Activated CD4-positive, alpha-beta memory T cell treated with anti-CD3 and anti-CD28 coated beads for 36 hours (primary cell): ENCODE measurements at places on chromosomes 16 and 17. TPM values are rescaled to one million over a fixed set of nuclear protein-coding genes. Genes with fewer than 3 reads are reported as not detected.

GRCh38 chr16:82319038-82319437 is 149.0 kb upstream of the MPHOSPH6 start:
- DNase-seq, result no peak

The CCL7 gene
- total RNA-seq, result not detected

- DNase-seq, result no peak
Observed at GRCh38 chr17:77675816-77676215, 282.7 kb upstream of the TNRC6C start.

GRCh38 chr16:1530883-1531637 is 2.4 kb upstream of the TMEM204 start:
- no peak for DNase-seq

The PIK3R5 gene
- 20.7 TPM for total RNA-seq

The CTRB2 gene
- total RNA-seq, result not detected

The CYLD gene
- total RNA-seq, result 133 TPM

GRCh38 chr17:43020789-43021740 is 1.1 kb downstream of the VAT1 start:
- peak; percentile 46 for DNase-seq

- no peak for DNase-seq
Observed at GRCh38 chr16:66245072-66245471, 121.4 kb upstream of the CDH5 start.

DNA sequence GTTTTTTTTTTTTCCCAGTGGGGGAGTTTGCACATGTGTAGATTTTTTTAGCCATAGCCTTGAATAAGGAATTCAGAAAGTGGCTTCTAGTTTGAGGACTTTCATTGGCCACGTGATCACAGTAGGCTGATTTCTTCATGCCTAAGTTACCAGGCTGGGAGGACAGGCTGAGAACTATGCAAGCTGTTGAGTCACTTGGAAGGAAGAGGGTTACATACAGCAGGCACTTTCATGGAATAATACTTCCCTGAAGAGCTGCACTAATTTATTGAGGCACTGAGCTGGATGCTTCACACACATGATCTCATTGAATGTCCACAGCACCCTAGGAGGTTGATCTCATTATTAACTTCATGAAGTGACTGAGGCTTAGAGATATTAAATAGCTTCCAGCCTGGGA is 22.8 kb downstream of the PRKCB start:
- no peak for DNase-seq

- DNase-seq, result peak; percentile 88
Observed at GRCh38 chr17:3796110-3796821, 4.7 kb downstream of the ITGAE start.

The KRT39 gene
- not detected for total RNA-seq

GRCh38 chr17:13601776-13602551 is at the start of gene HS3ST3A1:
Gene HS3ST3A1, minus strand, starts transcription at chr17:13601929. Its CDS starts 800 bp downstream, at chr17:13601129.
- DNase-seq, result peak; percentile 20

GRCh38 chr16:23014592-23014991 is 134.7 kb downstream of the USP31 start:
- peak; percentile 9 for DNase-seq

The ZNF213 gene
- total RNA-seq, result 9.0 TPM

- no peak for DNase-seq
Observed at GRCh38 chr17:2814049-2814448, 17.8 kb downstream of the RAP1GAP2 start.

DNA sequence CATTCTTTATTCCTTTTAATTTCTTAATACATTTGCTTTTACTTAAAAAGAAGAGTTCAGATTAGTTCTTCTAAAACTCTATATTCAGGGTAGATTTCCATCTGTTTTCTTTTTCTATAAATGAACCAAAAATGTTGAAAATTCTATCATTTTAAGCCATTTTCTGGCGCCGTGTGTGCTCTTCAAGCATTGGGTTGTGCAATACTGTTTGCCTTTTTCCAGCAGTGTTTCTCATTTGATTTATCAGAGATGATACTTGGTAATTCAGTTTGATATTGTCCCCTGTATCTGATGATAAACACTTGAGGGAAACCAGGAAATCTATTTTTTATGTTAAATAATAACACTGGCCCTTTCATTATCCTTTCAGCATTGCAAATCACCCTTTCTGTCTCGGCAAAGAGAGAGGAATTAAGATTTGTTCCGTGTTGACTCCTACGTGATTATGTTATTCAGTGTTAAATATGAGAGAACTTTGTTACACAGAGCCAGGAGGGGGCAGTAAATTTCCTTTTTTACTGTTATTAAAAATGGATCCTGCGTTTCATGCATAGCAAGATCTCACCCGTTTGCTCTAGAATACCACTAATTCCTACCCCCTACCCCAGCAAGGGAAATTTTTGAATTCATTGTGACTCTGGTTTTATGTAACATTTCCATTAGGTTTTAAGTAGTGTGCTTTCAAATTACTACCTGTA is 606.9 kb upstream of the RBFOX1 start:
- no peak for DNase-seq

GRCh38 chr17:62680541-62681052 is 53.1 kb downstream of the MRC2 start:
- DNase-seq, result no peak

The TPSD1 gene
- not detected for total RNA-seq

The SULT1A3 gene
- total RNA-seq, result 15.2 TPM

- no peak for DNase-seq
Observed at GRCh38 chr17:15298176-15298575, 33.0 kb upstream of the PMP22 start.

DNA sequence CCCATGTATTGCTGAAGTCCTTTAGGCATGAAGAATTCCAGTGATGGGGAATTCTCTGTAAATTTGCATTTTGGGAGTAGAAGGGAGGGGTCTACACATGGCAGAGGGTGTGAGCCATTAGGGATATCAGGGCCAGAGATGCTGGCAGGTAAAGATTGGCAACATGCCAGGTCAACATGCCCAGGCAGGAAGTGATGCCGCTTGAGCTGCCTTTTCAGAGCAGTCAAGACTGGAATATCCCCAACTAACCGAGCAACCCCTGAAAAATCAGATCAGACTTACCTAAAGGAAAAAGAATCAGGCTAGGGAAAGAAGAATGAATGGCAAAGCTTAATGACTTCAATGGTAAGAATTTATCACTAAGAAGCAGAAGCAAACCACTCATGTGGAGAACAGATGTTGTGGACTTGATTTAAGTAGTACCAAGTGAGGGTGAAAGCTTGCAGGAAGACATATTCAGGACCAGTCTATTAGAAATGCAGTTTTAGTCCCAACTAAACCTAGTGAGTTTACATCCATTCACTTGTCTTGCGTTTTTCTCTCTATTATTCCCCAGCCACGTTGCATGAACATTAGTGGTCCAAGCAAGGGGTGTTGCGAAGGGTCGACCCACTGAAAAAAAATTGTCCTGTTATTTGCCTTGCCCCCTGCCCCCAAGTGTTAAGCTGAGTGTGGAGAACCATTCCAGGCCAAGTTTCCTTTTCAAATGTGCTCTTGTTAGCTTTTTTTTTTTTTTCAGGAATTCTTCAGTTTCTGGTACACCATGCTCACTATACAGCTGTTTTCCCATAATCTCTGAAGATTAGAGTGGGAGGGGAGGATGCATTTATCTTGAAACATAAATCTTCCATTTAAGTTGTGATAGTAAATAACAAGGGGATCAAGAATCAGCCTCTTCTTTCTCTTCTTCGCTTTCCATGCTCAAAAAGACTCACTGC is 105.2 kb downstream of the ABCA8 start:
- no peak for DNase-seq

DNA sequence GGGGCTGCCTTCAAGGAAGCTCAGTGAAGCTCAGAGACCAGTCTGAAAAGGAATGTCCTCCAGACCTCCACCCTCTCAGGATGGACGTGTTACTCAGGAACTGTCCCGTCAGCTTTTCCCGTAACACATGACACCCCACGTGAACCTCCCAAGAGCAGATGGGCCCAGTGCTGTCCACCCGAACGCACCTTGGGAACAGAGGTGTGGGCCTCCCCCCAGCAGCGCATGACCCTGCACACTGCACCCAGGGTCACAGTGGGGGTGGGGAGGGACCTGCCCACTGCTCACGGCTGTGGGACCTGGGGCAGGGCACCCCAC is 21.9 kb downstream of the SLC7A5 start:
- DNase-seq, result no peak

The ZSCAN10 gene
- total RNA-seq, result not detected

DNA sequence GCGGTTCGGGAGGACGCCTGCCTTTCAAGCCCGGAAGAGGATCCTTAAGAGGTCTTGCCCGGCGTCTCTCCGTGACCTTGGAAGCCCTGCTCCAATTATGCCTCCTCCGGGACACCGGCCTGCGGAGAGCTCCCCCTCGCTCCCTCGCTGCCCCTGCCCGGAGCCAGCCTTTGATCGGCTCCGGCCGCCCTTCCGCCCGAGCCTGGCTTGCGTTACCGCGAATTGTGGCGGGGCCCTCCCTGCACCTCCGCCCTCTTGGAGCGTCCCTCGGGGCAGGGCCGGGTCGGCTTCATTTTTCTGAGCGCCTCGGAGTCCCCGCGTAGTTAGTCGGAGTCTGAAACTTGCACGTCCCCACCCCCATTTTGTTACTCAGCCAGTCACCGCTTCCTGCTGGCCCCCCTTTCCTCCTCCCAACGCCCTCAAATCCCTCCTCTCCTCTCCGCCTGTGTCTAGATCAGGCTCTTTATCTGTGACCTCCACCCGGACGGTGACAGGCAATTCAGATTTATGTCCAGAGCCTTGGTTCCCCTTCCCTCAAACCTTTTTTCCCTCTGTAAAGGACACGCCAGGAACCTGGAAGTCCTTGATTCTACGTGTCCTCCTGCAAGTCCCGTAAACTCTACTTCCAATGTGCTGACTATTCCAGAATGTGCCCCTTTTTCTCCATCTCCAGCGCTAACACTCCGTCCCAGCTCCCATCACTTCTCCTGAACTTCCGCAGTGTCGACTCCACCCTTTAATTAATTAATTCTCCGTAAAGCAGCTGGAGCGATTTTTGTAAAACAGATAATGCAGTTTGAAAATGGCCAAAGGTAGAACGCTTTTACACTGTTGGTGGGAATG is 569 bp upstream of the RABEP2 start:
- DNase-seq, result peak; percentile 90

The GAS7 gene
- 0.26 TPM for total RNA-seq

- no peak for DNase-seq
Observed at GRCh38 chr16:12271006-12271405, 294.5 kb downstream of the SNX29 start.

The WFIKKN2 gene
- total RNA-seq, result not detected

- DNase-seq, result no peak
Observed at GRCh38 chr17:12415031-12415430, 250.7 kb upstream of the MYOCD start.

DNA sequence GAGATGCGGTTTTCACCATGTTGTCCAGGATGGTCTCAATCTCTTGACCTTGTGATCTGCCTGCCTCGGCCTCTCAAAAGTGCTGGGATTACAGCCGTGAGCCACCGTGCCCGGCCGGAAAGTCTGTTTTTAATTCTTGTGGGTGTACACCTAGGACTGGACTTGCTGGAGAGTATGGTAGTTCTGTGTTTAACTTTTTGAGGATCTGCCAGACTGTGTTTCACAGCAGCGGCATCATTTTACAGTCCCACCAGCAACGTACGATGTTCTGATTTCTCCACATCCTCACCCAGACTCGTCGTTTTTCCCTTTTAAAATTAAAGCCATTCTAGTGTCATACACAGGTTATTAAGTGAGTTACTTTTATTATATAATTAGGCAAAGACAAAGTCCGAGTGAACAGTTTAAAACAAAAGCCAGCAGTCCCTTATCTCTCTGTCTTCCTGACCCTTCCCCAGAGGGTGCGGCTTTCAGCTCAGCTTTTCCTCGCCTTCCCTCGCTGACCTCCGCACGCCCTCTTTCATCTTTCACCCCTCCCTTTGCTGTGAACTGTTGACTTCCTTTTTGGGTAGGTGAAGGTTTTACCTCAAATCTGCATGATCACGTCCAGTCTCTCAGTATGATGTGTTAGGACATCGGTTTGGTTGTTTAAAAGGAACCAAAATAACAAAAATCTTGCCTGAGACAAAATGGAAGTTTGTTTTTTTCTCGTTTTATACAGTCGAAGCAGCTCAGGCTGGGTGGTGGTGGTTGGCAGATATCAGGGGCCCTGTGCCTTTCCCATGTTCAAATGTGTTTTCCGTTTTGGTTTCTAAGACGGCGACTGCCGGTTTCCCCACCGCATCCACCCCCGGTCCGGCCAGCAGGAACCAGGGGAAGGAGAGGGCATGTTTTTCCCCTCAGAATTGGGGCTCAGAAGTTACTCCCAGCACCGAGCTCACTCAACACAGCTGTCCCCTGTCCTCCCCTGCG is 18.0 kb downstream of the FAM234A start:
- DNase-seq, result peak; percentile 58

DNA sequence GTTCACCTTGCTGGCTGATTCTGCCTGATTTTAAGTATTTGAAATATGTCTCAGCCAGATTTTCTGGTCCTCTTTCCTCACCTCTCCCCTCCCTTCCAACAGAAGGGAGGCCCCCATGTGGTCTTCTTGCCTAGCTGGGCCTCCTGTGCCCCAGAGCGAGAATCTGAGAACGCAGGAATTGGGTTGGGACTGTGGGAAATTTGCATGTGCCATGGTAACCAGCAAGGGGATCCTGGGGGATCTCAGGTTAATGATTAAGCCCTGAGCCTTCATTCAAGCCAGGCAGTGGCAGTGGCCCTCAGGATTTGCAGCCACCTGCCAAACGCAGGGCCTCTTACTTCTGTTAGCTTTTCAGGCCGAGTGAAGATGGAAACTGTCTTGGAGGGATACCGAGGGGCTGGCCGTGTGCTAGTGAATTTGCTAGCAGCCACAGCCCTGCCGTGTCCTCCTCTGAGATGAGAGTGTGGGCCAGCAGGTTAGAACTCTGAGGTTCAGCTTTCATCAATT is 40.2 kb downstream of the KSR1 start:
- DNase-seq, result no peak

GRCh38 chr16:23288209-23288608 is 13.9 kb upstream of the SCNN1B start:
- DNase-seq, result no peak

- DNase-seq, result no peak
Observed at GRCh38 chr17:17028059-17028877, 14.0 kb upstream of the MPRIP start.

The PNMT gene
- total RNA-seq, result not detected

DNA sequence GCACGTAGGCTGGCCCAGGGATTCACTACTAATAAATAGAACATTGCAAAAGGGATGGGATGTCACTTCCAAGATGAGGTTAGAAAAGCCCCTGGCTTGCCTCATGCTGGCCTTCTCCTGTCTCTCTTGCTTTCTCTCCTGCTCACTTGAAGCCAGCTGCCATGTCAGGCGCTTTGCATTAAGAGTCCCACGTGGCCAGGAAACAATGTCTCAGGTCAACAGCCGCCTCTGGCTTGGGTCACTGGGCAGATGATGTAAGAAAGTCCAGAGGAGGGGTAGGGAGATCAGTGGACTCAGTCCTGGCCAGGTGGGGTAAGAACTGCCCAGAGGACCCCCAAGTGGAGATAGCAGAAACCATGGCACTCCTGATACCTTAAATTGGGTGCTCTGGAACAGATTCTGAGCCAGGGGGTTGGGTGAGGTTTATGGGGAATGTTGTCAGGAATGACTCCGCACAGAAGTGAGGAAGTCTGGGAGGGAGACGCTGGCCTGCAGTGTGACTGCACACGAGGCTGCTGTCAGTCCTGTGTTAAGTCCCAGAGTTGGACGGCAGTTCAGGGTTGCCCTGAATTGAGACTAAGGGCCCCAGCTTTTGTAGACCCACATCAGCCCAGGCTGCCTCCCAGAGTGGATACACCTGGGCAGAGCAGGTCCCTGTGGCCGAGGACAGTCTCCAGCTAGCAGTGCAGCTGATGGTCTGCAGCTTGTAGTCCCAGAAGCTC is 17.7 kb downstream of the C16orf82 start:
- no peak for DNase-seq
